ENCODE measurements at places on chromosomes 12 and 14.

- no peak for DNase-seq
Observed at GRCh38 chr12:1852076-1852475, 31.7 kb downstream of the LRTM2 start.

GRCh38 chr12:86389949-86390348 lies 133.8 kb upstream of the MGAT4C start:
- DNase-seq: no peak

DNA sequence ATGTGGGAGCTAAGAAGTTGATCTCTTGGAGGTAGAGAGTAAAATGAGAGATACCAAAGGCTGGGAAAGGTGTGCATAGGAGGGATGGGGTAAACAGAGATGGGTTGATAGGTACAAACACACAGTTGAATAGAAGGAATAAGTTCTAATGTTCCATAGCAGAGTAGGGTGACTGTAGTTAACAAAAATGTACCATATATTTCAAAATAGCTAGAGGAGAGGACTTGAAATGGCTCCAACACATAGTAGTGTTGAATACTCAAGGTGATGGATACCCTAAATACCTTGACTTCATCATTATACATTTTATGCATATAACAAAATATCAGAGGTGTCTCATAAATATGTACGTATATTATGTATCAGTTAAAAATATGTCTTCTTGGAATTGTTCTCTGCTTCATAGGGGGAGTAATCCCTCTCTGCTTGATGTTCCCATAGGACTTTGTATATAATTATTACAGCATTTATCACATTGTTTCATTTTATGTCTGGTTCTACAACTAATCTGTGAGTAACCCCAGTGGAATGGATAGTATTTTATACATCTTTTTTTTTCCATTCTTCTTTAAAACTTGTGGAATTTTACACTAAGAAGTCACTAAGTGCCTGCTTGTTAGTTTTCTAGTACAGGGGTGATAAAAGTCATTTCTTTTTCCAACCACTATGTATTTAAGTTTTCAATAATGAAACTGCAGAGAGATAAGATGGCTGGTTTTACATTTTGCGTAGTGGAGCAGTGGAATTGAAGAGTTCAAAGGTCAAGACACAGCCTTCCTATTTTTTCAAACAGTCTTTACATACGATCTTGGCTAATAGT lies 1940.0 kb upstream of the SEL1L start:
- DNase-seq: peak; percentile 26

DNA sequence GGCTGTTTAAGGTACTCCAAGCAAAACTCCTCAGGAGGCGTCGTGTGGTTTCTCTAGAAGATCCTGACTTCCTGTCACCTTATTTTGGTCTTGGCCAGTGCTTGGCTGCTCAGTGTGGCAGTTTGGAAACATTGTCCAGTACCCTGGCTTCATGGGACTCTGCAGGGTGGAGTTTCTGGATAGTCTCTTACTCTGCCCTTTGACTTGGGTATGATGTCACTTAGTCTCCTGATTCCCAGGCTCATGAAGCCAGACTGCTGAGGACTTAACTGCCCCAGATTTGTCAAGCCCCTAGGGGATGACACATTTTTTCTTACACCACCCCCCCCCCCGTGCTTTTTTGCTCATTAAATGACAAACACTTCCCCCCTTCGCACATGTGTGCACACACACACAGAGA lies 82.7 kb downstream of the ADCK1 start:
- DNase-seq: peak; percentile 67

- DNase-seq: no peak
Observed at GRCh38 chr14:88987516-88987915, 163.1 kb downstream of the TTC8 start.

- no peak for DNase-seq
Observed at GRCh38 chr12:103333676-103334075, 162.1 kb downstream of the C12orf42 start.

GRCh38 chr12:11722071-11722470 lies 72.6 kb downstream of the ETV6 start:
- DNase-seq: no peak

DNA sequence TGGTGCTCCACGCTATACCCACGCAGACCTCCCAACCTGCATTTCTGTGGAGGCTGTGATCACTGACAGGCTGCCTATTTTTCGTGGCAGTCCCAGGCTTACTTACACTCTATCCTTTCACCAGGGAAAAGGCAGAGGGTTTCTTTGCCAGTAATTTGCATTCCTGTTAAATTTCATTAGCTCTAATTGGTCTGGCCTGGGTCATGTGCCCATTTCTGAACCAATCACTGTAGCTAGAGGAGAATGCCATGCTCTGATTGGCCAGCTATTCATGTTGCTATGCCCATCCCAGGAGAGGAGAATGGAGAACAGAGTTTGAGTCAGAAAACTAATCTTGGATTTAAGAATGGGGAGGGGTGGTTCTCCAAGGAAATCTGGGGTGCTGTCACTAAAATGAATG lies 43.2 kb upstream of the TUNAR start:
- DNase-seq: no peak

DNA sequence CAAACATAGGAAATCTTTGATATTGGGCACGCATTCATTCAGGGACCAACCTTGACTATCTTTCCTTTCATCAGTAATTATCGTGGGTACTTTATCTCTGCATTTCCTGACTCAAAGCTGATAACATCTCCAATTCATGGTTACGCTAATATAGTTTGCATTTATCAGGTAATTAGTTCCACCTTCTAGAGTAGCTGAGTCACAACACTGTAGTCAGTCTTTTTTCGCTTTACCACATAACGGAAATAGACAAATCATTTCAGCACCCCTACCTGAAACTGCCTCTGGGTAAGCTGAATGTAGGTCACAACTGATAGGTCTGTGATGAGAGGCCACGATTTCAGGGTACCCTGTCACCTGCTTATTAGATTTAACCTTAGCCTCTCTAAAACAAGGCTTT lies 36.7 kb upstream of the IL22 start:
- no peak for DNase-seq

DNA sequence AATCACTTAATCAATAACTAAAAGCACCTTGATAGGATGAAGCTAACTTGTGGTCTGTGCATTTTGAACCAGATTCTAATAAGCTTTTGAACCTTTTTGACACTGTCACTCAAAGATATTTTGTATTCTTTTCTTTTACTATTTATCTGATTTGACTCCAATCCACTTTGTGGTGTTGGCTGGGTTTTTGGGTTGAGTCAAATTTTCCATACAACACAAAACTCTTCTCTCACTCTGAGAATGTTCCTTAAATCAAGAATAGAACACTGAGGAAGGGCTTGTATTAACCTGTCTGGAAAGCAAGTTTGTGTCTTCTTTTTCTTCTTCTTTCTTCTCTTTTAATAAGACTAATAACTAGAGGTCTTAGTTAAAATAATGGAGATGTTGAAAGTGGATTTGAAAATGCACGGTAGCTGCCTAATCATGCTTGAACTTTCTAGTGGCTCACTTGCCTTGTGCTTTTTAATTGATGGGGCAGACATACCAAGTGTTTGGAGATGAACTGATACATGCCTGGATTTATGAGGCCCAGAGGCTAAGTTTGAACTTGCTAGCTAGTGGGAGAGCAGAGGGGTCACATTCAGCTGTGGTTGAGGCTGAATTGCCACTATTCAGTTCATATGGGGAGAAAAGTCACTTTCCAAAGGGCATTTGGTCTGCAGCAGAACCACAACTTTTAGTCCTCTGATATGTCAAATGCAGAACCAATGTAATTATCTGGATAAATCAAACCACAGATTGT lies 93.5 kb upstream of the PTHLH start:
- no peak for DNase-seq

DNA sequence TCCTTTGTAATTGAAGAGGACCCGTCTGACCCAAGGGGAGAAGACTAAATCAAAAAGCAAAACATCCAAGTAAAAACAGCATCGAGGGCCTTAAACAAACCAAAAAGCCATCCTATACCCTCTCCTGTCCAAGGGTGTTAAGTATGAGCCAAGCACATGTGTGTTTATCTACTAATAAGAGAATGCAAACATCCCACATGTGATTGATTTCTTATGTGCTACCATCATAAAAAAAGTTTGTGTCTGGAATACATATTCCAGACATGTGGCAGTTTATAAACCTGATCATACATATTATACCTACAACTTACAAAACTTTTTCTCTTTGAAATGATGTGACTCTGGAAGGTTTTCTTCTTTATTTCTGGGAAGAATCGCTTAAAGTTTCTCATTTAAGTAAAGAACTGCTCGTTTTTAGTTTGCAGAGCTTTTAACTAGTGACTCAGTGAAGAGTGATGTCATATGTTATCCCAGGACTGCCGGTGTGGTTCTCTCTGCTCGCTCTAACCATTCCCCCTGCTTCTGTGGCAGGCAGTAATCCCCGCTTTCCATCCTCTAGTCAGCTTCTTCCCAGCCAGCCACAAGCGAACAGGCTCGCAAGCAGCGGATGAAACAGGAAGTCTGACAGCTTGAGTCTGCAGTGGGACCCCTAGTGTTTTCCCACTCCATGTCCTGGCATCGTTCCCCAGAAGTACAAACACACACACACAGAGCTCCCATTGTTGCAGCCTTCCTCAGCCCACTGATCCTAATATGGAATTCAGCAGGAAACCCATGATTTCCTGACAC lies 431 bp upstream of the RHOJ start:
- DNase-seq: peak; percentile 74

DNA sequence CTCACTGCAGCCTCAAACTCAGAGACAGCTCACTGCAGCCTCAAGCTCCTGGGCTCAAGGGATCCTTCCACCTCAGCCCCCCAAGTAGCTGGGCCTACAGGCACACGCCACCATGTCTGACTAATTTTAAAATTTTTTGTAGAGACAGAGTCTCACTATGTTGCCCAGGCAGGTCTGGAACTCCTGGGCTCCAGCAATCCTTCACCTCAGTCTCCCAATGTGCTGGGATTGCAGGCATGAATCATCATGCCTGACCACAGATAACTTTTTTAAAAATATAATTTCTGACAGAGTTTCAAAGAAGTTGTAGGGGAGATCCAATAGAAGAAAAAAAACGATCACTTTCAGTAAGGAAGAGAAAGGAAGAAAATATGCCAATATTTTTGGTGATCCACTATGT lies 189.7 kb upstream of the CDKN3 start:
- no peak for DNase-seq

DNA sequence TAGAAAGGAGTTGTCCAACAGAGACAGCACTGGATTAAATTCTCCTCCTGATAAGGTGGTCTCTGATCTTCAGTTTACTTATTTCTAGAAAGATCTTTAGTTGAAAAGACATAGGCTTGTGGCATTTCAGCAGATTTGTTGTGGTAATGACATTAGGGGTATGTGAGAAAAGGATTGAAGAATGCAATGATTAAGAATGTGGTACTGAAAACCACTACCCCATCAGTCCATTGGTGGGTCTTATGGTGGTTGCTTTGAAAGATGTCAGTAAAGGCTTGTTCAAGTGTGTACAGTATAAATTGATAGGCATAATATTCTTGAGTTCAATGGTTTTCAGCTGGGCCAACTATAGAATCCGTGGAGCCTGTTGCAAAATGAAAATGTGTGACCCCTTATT lies 10.8 kb downstream of the PPFIBP1 start:
- DNase-seq: no peak

DNA sequence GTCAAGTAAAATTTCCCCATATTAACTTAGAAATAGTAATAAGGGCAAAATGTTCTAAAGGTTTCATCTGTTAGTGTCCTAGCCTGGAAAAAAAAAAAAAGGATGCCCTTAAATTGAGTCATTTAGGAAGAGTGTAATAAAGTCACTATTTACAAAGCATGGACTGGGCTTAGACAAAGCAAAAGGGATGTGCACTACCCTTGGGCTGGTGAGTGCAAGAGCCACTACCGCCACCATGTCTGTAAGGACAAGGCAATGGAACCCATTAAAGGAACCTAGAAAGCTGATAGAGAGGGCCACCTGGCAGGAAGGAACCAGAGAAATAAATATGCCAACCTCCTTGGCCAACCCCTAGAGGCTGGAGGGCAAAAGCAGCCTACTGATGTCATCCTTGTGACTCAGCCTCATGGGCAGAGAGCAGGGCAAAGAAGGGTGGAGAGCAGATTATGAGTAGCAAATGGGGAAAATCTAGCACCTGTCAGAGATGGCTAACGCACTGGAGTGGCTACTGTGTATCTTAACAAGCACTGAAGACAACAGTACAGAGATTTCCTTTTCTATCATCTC lies 59.5 kb upstream of the FUT8 start:
- no peak for DNase-seq

GRCh38 chr14:104314251-104314941 lies 176.0 kb downstream of the KIF26A start:
- no peak for DNase-seq

- DNase-seq: peak; percentile 56
Observed at GRCh38 chr14:96245710-96246538, 10.1 kb upstream of the BDKRB1 start.

DNA sequence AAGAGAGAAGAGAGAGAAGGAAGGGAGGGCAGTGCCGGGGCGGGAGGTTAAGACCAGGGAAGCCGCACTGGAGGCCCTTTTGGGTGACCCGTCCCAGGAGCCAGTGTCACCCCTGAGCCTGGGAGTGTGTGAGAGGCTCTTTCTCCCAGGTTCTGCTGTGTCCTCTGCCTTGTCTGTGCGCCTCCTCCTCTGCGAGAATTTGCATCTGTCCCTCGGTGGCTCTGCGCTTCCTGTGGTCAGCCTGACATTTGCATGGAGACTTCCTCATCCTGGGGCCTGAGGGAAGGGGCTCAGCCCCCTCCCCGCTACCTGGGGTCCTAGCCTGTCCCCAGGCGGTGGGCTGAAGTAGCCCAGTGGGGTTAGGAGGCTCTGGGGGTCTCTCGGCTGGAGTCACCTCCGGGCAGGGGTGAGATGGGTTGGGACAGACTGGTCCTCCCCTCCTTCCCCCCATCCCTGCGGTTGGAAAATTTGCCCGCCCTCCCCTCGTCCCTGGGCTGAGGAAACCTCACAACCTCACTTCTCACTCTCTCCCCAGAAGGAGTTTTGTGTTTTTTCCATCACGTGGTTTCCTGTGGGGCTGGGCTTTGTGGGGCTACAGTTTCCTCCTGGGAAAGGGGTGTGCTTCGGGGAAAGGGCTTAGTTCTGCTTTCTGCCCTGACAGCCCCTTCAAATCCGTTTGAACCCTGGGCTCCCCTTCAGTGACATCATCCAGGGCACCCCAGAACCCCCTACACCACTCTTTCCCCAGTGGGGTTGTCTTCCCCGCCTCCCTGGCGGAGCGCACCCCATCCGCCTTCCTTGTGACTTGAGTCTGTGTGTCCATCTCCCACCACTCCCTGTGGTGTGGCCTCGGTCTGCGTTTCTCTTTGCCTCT lies 2.5 kb downstream of the PTPN6 start:
- DNase-seq: peak; percentile 65

- DNase-seq: peak; percentile 43
Observed at GRCh38 chr12:120529641-120530417, 871 bp upstream of the COQ5 start.

GRCh38 chr12:80188576-80188975 lies 89.2 kb downstream of the OTOGL start:
- no peak for DNase-seq

All from AG08395 (cell line).